ENCODE measurements at places on chromosomes 3 and 15.

DNA sequence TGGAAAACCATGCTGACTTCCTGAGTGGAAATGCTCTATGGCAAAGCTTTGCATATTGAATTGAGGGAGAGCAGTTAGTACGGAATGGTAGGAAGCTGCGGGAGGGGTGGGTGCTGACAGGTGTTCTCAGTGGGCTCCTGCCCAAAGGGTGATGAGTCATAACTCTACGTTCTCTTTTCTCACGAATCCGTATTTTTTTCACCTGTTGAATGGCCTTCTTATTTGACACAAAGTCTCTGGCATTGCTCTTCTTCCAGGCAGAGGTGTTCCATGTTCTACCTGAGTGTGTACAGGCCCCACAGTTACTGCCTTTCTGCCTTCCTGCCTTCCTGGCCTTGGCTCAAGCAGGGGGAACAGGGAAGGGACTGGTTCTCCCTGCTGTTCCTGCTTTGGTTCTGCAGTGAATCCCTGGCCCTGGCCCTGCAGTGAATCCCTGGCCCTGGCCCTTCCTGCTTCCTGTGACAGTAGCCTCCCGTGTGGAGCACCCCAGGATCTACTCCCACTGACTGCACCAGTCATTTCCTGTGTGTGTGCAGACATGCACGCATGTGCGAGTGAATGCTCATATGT, 31.9 kb downstream of the TRAK1 start:
- no peak for DNase-seq

- DNase-seq, result no peak
These were observed 78.0 kb downstream of the CHCHD6 start for GRCh38 chr3:126781889-126782491.

DNA sequence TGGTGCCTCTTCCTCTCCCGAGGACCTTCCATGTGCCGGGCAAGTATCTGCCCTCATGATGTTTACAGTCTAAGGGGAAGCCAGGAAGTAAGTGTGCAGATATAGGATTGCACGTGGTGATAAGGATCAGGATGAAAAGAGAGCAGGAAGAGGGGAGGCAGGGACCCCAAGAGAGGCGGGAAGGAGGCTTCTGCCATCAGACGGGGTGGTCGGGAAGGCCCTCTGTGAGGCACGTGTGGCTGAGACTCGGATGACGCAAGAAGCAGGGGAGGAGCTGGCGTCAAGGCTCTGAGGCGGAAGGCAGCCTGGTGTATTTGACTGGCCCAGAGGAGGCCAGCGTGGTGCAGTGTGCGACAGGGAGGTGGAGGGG, 762 bp upstream of the IQSEC1 start:
- no peak for DNase-seq

DNA sequence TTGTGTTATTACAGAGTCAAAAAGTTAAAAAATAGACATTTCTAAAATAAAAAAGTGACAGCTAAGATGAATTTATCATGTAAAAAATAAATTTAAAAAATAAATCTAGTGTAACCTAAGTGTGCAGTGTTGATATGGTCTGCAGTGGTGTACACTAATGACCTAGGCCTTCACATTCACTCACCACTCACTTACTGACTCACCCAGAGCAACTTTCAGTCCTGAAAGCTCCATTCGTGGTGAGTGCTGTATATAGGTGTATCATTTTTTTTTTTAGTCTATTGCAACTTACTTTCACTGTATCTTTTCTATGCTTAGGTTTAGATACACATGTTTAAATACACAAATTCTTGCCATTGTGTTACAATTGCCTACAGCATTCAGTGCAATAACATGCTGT, 459.4 kb upstream of the ROBO1 start:
- no peak for DNase-seq

DNA sequence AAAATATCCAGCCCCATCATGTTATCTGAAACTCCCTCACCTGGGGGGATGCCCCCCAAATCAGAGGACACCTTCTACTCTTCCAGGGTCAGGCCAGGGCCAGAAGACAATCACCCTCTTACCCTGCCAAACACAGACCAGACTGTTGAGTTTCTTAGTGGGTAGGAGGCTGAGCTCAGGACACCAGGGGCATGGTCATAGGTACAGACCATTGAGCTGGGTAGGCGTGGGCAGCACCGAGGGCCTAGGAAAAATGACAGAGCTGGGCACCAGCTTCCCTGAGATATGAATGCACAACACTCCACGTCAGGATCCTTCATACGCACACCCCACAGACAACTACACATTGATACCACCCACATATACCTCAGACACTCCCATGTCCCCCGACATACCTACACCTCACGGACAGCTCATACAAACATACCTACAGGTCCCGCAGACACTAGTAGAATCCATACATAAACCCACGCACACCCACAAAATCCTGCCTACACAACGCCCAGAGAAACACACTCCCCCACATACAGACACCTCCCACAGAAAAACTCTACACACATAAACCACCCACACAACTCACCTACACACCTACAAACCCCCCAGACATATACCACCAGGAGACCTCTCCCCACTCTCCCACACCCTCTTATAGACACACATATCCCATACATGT, 11.8 kb downstream of the AP3B2 start:
- DNase-seq, result no peak

- DNase-seq, result no peak
These were observed 113.4 kb downstream of the FBLN2 start for GRCh38 chr3:13662238-13662847.

- DNase-seq, result no peak
These were observed 105.9 kb upstream of the MLF1 start for GRCh38 chr3:158465074-158465473.

- no peak for DNase-seq
These were observed 96.2 kb downstream of the ECT2 start for GRCh38 chr3:172846706-172847105.

DNA sequence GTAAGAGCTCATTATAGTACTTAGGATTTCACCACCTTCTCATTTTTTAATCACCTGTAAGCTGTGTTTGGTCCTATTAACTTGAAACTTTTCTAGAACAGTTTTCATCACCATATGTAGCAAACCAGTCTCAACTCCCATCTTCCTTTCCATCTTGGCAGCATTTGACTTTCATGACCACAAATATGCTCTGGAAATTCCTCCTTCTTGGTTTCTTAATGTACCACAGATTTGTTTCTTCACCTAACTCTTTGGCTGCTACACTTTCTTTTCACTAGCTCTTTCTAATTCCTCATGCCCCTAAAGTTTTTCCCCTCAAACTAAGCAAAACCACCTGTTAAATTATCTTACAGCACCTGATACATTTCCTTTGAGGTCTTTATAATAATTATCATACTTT, 13.2 kb upstream of the NMB start:
- DNase-seq, result no peak

- no peak for DNase-seq
These were observed 77.1 kb upstream of the SNRPA1 start for GRCh38 chr15:101372149-101372577.

GRCh38 chr15:50979041-50979440, 70.6 kb downstream of the AP4E1 start:
- no peak for DNase-seq

DNA sequence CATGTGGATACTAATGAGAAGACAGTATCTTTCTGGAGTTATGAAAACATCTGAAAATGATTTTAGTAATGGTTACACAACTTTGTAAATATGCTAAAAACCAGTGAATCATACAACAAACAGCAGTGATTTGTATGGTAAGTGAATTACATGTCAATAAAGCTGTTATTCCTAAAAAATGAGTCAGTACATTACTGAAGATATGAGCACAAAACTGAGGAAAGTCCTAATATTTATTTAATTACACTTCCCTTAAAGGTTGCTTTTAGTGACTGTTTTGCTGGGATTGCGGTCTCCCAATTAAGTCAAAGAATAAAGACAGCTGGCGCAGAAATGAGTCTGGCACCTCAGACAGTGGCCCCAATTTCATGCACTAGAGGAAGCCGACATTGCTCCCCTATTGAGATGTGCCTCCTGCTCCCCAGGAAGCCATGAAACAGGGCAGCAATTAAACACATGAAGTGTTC, 50.9 kb upstream of the FSIP1 start:
- DNase-seq, result no peak

DNA sequence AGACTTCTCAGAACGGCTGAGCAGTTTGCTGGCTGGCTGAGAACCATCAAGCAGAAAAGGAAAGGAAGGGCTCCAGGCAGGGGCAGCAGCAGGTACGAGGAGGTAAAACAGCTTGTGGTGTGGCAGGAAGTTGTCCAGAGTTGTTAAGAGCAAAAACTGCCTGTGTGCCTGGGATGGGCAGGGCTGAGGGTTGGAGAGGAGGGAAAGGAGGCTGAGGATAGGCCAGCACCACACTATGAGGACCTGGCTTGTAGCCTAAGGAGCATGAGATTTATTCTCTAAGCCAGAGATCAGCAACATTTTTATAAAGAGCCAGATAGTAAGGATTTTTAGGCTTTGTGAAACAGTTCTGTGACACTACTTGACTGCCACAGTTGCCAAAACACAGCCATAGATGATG, 8.0 kb downstream of the IGSF10 start:
- DNase-seq, result no peak

GRCh38 chr3:153315781-153316180, 153.8 kb downstream of the RAP2B start:
- no peak for DNase-seq

GRCh38 chr3:161153480-161153879, 48.3 kb upstream of the B3GALNT1 start:
- no peak for DNase-seq

DNA sequence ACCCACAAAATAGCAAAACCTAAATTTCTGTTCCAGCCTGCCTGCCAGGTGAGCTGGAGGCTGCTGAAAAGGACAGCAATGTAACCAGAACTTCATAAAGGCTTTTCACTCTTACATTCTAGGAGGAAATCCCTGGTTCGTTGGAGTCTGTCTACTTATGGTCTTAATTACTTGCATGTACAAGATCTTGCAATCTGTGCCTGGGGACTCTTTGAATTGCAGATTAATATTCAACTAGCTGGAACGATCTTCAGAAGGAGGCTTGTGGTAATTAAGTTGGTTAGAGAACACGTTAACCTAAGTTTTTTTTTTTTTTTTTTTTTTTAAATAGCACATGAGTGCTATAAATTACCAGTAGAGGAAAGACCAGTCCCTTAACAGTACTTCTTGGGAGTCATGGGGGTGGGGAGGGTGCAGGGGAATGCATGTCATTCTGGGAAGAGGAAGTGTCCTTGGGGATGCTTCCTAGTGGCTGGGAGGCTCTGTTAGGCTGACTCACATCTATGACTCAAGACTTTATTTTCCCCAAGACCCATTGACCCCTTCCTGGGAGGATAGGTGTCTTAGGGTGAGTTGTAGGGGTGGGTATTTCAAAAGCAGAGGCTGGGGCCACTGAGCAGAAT, 139.8 kb downstream of the RAB11A start:
- DNase-seq, result no peak

DNA sequence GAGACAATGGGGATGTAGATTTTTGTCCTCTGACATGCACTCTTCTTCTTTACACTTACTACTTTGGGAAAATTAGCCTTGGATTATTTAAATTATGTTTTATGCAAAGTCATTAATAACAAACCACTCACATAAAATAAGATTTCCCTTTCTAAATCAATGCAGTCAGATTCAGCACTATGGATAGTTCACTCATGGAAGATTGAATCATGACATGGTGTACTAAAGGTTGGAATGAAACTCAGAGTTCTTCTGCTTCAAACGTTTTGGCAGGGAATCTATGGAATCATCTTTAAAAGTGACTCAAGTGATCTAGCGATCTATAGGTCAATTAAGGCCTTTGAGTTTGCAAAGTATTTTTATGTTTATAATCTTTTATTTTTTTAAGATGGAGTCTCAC, 154.3 kb downstream of the KCNMB2 start:
- DNase-seq, result no peak

GRCh38 chr3:45145223-45145622, 955 bp downstream of the CDCP1 start:
- no peak for DNase-seq

DNA sequence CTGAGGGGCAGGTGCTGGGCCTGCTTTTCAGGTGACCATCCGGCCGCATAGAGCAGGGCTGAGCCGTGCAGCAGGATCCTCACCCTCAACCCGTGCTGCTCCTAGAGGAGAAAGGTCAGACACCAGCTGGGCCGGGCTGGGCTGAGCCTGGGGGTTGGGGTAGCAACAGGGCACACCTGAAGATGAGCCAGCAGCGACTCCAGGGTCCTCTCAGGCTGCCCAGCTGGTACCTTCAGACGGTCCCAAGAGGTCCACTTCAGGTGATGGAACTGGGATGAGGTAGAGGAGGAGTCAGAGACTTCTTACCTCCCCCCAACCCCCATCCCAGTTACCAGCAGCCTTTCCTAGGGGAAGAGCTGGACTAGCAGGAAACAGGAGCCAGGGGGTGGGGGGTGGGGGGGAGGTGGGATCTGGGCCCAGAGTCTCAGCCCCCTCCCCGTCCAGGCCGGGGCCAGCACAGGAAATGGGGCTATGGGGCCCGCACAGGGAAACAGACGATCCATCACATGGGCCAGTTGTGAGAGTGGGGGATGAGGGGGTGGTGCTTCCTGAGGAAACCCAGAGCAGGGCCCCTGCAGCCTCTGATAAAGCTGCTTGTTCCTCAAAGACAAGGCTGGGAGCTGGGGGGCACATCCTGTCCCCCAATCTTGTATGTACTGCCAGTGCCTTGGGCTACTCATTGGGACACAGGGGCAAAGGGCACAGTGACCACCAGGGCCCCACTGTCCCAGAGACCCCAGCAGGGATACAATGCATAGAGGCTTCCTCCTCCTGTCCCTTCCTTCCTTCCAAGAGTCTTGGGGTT, 3.0 kb downstream of the INKA1 start:
- peak; percentile 6 for DNase-seq

DNA sequence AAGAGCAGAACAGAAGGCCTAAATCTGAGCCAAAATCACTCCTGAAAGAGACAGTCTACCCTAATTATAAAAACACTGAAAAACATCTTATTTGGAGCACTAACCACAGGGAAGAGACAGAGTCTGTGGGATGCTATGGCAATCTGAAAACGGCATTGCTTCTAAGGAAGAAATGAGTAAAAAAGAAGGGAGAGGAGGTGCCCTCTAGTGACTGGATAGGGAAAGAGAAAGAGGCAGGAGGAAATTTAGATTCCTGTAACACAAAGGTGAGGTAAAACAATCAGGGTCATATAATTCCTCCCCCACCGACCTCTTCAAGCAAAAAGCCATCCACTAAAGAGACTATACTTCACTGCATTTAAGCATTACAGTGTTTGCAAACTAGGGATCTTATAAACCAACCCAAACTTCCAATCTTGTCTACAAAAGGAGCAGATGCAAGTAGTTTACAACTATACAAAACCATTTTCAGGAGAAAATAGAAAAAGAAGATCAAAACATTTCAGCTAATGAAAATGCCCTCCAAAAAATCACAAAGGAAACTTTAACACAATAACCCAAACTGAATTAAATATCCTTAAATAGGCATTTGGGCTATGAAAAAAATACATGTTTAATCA, 32.6 kb downstream of the HACD2 start:
- DNase-seq, result no peak

GRCh38 chr3:177946048-177946447, 590.2 kb upstream of the KCNMB2 start:
- DNase-seq, result no peak

GRCh38 chr3:184357248-184358123, 3.9 kb downstream of the CLCN2 start:
- no peak for DNase-seq

DNA sequence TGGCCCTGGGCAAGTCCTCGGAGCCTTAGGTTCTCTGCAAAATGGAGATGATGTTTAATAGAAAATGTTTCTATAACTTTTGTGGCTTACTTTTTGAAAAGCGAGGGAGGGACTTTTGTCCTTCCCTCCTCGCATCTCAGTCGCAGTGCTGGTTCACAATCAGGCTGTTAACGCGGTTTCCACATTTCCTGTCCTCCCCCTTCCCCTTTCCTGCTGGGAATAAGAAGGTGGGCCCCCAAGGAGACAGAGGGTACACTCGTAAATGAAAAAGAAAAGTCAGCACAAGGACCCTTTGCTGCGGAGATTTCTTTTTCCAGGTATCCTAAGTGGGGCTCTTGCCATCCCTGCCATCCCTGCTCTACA, 29.5 kb downstream of the ARHGAP31 start:
- no peak for DNase-seq

All from caudate nucleus (tissue), 63 donors.